ENCODE measurements at places on chromosomes 12 and 14. TPM values are rescaled to one million over a fixed set of nuclear protein-coding genes. Genes with fewer than 3 reads are reported as not detected.

The LMBR1L gene
- 15.9 TPM for total RNA-seq

The OR4Q3 gene
- not detected for total RNA-seq

The MYO1H gene
- total RNA-seq: not detected

The TOMM20L gene
- not detected for total RNA-seq

The KLHL33 gene
- total RNA-seq: not detected

The RBP5 gene
- total RNA-seq: not detected

The FAM216A gene
- total RNA-seq: 20.7 TPM

The TAS2R8 gene
- not detected for total RNA-seq

The CLEC4C gene
- not detected for total RNA-seq
